Foreskin keratinocyte (primary cell): ENCODE measurements at places on chromosomes 6 and 20. TPM values are rescaled to one million over a fixed set of nuclear protein-coding genes. Genes with fewer than 3 reads are reported as not detected.

DNA sequence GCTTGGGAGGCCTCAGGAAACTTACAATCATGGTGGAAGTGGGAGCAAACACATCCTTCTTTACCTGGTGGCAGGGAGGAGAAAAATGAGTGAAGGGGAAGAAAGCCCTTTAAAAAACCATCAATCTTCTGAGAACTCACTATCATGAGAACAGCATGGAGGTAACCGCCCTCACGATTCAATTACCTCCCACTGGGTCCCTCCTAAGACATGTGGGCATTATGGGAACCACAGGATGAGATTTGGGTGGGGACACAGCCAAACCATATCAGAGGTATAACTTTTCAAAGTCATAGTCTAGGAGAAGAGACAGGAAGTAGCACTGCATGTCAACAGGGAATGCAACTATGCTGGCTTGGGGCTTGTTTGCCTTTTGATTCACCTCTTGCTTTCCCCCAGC, 59.9 kb upstream of the DTNBP1 start:
- no peak for DNase-seq

The MRPS26 gene
- total RNA-seq = 67.7 and 81.4 TPM in 2 replicates

GRCh38 chr6:134826889-134827737, 122.8 kb downstream of the ALDH8A1 start:
- DNase-seq = peak; percentile 81

The ZNF391 gene
- 3.5 and 3.8 TPM in 2 replicates for total RNA-seq

- DNase-seq = no peak
These were observed 57.5 kb upstream of the SNRPB2 start for GRCh38 chr20:16672299-16672698.

DNA sequence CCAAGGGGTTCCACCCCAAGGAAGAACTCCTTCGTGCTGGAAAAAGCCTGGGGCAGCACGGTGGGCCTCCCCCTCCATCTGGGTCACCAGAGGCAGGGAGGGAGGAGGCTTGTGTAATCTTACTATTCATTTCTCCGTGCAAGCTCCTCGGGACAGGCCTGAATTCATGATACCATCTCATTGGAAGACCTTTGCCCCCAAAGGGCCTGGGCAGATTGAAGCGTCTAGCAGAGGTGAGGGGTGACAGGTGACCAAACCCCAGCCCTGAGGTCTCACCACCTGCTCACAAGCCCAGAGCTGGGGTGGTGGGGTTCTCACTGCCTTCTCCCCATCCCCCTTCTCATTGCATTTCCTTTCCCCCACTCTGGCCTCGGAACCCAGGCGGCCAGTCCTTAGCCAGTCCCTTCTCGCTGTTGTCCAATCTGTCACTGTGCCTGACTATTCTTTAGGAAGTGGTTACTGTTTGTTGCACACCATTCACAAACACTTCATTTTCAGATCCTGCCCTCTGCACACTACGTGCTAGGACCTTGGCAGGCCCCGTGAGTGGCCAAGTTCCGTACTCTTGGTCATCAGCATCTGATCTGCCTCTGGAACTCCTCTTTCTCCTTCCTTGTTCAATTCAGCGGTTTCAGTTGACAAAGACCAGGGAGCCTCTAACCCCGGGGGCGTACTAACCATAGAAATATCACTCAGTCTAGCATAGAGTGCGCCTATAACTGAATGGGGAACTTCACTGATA, 137.1 kb downstream of the LY86 start:
- no peak for DNase-seq

DNA sequence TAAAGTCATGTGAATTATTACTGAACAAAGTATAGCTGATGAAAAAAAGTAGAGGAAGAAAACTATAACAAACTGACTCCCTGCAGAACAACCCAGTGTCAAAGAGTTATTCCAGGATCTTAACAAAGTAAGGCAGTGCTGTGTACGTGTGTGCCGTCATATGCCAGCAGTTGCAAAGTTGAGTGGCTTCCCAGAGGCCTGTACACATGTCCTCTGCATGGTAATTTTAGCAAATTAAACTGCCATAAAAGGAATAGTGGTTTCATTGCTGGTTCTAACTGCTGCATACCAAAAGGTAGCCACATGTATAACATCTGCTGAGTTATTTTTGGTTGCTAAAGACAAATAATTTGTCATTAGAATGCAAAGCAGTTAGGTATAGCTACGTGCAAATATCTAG, 44.8 kb downstream of the RIPOR2 start:
- no peak for DNase-seq

DNA sequence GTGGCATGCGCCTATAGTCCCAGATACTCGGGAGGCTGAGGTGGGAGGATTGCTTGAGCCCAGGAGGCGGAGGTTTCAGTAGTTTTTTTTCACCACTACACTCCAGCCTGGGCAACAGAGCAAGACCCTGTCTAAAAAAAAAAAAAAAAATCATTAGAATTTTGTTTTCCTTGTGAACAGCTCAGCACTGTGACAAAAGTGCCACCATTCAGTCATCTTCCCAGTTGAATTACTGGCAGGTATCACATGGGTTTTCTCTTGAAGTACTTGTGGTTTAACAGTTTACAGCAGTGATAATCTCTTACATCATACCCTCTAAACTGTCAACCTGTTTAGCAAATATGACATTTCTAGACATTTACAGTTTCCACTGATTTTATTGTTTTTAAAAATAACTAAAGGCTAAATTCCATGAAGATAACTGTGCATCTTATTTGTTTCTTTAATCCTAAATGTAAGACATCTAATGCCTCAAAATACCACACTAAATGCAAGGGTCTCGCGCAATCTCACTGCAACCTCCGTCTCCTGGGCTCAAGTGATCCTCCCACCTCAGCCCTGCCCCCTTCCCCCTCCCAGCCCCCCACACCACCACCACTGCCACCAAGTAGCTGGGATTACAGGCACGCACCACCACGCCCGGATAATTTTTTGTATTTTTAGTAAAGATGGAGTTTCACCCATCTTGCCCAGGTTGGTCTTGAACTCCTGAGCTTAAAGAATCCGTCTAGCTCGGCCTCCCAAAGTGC, 7.0 kb downstream of the TRPC4AP start:
- DNase-seq = no peak

The CST5 gene
- total RNA-seq = not detected in 2 replicates

The KIAA1755 gene
- total RNA-seq = 0.07 and 0.10 TPM in 2 replicates

The ZNF831 gene
- not detected in 2 replicates for total RNA-seq

DNA sequence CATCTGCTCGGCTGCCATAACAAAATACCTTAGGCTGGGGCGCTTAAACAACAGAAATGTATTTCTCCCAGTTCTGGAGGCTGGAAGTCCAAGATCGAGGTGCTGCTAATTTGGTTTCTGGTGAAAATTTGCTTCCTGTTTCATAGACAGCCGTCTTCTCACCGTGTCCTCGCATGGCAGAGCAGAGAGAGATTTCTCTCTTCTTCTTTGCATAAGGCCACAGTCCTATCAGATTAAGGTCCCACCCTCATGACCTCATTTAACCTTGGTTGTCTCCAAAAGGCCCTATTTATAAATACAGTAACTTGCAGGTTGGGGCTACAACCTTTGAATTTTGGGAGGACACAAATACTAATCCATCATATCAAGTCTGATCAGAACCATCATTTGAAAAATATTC, 544.3 kb downstream of the KIF16B start:
- no peak for DNase-seq

GRCh38 chr6:40524797-40525585, 62.2 kb downstream of the LRFN2 start:
- DNase-seq = no peak

The CLVS2 gene
- total RNA-seq = not detected in 2 replicates

DNA sequence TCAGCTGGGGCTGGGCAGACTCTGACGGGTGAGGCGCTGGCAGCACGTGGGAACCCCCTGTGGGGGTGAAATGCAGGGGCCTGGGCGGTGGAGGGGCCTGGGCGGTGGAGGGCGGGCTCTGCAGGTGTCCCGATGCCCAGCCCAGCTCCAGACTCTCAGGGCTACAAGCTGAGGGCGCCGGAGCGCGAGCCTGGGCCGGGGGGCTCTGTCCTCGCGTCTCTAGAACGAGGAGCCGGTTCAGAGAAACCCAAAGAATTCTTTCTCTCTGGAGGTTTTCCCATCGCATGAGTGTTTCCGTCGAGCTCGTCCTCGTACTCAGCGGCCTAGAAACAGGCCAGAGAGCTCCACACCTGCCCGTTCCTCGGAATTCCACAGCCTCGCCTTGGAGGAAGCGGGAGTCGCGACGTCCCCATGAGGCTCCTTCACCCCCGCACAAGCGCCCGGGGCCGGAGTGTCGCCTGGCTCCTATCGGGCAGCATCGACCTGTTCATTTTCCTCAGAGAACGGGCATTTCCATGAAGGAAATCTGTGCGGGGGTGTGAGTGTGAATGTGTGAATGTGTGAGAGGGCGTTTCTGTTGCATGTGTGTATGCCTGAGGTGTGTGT, 76.9 kb downstream of the SMOC2 start:
- DNase-seq = no peak

The PSORS1C1 gene
- 7.4 and 10.5 TPM in 2 replicates for total RNA-seq

The RIPOR2 gene
- total RNA-seq = 0.04 TPM in 1 of 2 replicates, not detected in the other

The SPATS1 gene
- not detected in 2 replicates for total RNA-seq

- DNase-seq = no peak
These were observed 175.1 kb upstream of the IMPG1 start for GRCh38 chr6:76247527-76247926.

GRCh38 chr20:15851576-15852215, 721.6 kb downstream of the KIF16B start:
- no peak for DNase-seq

The CEBPB gene
- 24.1 and 25.7 TPM in 2 replicates for total RNA-seq

GRCh38 chr6:134373282-134373922, 55.5 kb upstream of the SGK1 start:
- peak; percentile 56 for DNase-seq

DNA sequence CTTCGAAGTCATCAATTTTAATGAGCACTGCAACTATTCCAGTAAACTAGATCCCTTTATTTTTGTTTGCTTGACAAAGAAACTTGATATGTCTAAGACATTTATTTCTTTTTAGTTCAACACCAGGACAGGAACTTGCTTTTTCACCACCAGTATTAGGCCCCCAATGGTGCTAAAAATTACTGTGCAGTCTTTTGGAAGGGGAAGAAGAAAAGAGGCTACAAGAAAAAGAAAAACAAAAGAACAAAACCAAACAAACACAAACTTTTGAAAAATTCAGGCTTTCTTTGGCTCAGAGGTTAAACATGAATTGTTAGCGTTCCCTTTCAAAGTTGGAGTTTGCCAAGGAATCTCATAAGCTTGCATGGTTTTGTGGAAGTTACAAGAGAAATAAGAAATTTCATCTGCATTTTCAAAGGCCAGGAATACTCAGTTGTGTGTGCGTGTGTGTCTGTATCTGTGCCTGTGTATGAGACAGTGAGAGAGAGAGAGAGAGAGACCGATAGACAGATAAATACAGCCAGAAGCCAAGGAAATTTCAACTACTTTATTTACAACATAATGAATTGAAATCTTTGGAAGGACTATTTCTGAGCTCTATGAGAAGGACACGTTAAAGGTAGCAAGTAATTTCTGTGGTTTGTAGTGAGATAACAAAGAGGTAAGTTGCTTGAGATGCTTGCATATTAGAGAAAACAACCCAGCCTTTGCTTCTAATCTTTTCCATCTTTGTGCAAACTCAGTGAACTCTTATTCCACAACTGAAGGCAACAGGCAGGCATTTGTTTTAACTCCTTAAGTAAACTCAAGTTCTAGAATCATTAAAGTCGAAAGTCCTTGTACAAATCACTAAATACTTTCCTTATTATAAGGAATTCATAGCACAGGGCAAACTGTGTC, 171.0 kb upstream of the CITED2 start:
- no peak for DNase-seq

GRCh38 chr20:57616143-57616951, 3.9 kb downstream of the ZBP1 start:
- DNase-seq = no peak

DNA sequence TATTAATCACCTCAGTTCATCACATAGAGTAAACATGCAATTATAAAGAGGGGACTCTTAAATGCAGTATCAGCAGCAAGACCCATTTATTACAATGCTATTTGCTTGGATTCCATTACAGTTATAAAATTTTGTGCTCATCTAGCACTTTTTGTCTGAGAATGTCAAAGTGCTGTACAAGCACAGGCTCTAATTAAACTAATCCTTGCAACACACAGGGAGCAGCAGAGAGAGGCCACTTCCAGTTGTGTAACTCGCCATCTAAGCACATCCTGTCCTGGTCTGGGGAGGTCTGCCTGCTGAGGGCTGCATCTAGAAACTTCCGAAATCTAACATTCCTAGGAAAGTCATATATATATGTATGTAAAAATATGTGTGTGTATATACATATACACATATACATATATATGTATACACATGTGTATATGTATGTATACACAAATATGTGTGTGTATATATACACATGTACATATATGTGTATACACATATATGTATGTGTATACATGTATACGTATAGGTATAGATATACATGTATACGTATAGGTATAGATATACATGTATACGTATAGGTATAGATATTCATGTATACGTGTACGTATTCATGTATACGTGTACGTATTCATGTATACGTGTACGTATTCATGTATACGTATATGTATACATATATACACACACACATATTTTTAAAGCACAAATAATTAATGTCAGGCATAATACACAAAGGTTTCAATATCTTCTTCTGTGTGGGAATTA, 136.4 kb upstream of the JARID2 start:
- DNase-seq = no peak

The SLC22A1 gene
- 0.14 and 0.60 TPM in 2 replicates for total RNA-seq

The CSTF1 gene
- total RNA-seq = 39.8 and 40.2 TPM in 2 replicates

DNA sequence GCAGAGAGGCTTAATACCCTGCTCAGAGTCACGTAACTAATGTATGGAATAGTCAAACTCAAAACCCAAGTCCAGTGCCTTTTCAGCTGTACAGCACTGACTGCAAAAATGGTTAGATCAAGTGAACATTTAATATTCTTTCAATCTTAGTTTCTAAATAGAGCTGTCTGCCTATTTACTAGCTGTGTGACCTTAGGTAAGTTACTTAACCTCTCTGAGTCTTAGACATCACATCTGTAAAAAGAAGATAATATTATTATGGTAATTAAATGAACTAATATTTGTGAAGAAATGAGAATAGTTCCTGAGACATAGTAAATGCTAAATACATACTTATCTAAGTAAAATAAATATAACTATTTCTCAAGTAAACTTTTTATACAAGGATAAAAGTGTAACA, 235.5 kb downstream of the SAMD5 start:
- DNase-seq = no peak

GRCh38 chr20:58084966-58085365, 143.5 kb downstream of the ANKRD60 start:
- DNase-seq = no peak
